NCI-H510A treated with DMSO at 0.1 percent for 48 hours (cell line): ENCODE measurements at places on chromosomes 16 and 17.

DNA sequence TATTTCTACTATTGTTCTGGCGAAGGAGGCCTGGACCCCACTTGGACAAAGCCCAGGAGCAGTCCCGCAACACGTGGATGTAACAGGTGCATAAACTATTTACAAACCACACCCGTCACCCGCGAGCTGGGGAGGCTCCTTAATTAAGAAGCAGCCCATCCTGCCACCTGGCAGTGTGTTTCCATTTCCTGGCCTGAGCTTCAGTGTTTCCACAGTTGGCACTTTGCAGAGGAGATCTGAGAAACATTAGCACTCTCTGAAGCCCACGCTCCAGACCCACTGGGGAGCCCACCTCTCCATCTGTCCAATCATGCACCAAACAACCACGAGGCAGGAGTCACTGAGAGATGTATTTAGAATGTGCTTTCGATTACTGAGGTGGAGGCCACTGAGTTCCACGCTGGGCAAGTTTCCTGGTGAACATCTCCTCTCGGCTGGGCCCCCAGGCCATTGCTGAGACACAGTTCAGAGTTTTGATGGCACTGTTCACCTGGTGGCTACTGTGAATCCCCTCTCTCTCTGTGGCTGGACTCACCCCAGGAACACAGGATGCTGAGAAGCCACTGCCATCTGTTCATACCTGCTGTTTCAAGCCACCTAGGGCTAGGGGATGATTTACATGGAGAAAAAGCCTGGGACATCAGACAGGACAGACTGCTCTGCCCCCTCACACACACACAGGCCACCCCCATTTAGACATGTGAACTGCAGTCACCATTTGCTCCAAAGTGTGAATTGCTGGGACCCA, 129.1 kb downstream of the AIPL1 start:
- no peak for DNase-seq

GRCh38 chr17:38351412-38352222, at the start of gene SOCS7:
TSS of gene SOCS7 (plus strand) at chr17:38351844. CDS start at chr17:38352053, 209 bp downstream.
- peak; percentile 99 for DNase-seq

- no peak for DNase-seq
These were observed 12.5 kb downstream of the NOB1 start for GRCh38 chr16:69741951-69742904.

DNA sequence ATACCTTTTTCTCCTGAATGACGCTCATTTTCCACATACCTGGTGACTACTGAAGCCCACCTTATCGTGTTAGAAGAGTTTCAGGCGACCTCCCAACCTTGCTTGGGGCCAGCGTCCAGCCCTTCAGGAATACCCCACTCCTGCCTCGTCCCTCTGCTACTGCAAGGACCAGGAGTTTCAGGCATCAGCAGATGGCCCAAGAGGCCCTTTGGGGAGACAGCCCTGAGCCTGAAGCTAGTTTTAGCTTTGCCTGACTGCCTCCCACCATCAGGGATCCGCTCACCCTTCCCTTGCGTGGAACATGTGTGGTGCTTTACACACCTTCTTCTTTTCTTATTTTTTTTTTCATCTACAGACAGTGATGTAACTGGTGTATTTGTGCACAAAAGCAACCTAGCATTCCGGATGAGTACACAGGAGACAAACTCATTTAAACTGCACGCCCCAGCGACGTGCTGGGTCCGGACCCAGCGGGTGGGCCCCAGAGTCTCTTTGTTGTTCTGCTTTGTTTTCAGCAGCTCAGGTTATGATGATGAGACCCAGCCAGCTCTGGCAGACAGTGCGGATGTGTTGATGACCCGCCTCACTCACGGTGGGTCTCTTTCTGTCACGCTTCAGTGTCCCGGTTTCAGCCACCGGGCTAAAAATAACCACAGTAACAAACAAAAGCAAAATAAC, 242.4 kb downstream of the C16orf95 start:
- DNase-seq: no peak

- DNase-seq: no peak
These were observed 19.7 kb downstream of the MAP3K3 start for GRCh38 chr17:63641692-63642448.
